ENCODE measurements at places on chromosomes 4 and X. TPM values are rescaled to one million over a fixed set of nuclear protein-coding genes. Genes with fewer than 3 reads are reported as not detected.

Gene APOO
- total RNA-seq = 102 TPM

GRCh38 chr4:7929118-7929951, 10.3 kb downstream of the AFAP1 start:
- DNase-seq = no peak

- no peak for DNase-seq
Measured at GRCh38 chr4:158599150-158599549, 72.5 kb downstream of the C4orf46 start.

GRCh38 chr4:31674313-31674947, 954.3 kb downstream of the PCDH7 start:
- no peak for DNase-seq

GRCh38 chr4:110781944-110782343, 159.1 kb upstream of the PITX2 start:
- DNase-seq = no peak

Gene CHRDL1
- total RNA-seq = 3.7 TPM

DNA sequence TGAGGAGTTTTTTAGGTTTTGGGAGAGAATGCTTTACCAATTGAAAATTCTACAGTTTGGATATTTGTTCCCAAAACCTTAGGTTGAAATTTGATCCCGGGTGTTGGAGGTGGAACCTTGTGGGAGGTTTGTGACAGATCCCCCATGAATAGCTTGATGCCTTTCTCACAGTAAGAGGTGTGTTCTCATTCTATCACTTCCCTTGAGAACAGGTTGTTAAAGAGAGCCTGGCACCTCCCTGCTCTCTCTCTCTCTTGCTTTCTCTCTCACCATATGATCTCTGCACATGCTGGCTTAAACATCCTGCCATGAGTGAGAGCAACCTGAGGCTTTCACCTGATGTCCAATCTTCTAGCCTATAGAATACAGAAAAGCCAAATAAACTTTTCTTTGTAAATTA, 1475.5 kb upstream of the AGA start:
- no peak for DNase-seq

GRCh38 chr4:135838889-135839288, 1637.3 kb upstream of the PABPC4L start:
- DNase-seq = no peak

Gene ZAR1
- total RNA-seq = not detected

Gene TRPC5OS
- total RNA-seq = not detected

DNA sequence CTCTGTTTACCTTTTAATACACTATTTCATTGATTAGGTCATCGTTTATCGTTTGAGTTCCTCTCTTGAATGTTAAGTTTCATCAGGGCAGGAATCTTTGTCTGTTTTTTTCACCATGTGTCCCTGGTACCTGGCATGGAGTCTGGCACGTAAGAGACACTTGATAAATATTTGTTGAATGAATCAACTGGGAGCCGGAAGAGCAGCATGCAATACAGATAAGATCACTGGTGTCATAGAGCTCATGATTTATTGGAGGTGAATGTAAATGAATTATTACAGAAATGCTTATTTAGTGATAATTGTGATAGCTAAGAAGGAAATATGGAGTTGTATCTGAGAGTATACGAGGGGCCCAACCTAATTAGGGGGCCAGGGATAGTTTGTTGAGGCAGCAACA, 62.8 kb downstream of the UCHL1 start:
- DNase-seq = no peak

DNA sequence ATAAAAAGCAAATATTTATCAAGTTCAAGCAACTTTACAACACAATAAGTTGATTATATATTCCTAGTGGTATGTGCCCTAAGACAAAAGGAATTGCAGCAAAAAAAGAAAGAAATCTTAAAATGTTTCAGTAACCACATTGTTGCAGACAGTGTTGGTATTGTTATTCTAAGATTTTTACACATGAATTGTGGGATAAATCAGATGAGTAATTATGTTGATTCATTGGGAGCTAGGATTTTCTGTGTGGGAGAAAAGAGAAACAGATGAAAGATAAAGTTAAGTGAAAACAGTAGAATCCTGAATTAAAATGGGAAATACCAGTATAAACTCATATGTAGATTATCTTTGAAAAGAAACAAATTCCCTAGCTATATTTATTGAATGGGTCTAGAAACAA, 362.4 kb downstream of the PPP3CA start:
- DNase-seq = no peak
